ENCODE measurements at places on chromosomes 3 and 15.

- DNase-seq, result no peak
Observed at GRCh38 chr3:143559296-143559695, 289.0 kb downstream of the SLC9A9 start.

DNA sequence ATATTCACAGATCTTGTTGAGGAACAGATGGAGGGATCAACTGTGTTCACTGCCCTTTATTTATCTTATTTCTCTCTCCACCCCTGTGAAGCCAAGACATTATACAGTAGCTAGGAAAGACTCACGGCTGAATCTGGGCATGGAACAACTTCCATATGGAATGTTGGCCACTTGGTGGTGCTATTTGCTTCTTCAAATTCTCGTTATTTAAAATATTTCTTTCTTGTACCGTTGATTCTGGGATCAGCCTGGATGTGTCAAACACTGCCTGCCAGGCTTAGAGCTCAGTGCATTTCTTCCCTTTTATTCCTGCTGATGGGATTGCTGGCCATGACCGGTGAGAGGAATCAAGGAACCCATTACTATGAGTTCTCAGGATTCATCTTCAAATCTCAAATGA lies 17.5 kb upstream of the GASK1A start:
- DNase-seq, result peak; percentile 31

GRCh38 chr15:58442122-58442521 lies 10.3 kb downstream of the LIPC start:
- no peak for DNase-seq

GRCh38 chr3:44342176-44342790 lies 3.7 kb downstream of the TCAIM start:
- DNase-seq, result no peak

GRCh38 chr15:75029378-75030022 lies 6.1 kb downstream of the PPCDC start:
- peak; percentile 70 for DNase-seq

DNA sequence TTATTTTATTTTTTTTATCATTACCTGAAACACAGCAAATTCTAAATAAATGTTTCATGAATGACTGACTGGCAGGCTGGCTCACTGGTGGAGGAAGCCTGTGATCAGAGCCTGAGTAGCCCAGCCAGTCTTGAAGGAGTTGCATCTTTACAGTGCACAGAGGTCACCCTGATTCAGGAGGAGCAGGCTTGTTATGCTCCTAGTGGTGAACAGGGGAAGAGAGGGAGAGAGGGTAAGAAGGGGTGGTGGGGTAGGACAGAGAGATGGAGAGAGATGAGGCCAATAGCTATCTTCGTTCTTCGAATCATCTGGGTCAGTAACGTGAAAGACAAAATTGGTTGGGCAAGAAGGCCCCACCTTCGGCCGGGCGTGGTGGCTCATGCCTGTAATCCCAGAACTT lies 202.6 kb upstream of the MCTP2 start:
- no peak for DNase-seq

DNA sequence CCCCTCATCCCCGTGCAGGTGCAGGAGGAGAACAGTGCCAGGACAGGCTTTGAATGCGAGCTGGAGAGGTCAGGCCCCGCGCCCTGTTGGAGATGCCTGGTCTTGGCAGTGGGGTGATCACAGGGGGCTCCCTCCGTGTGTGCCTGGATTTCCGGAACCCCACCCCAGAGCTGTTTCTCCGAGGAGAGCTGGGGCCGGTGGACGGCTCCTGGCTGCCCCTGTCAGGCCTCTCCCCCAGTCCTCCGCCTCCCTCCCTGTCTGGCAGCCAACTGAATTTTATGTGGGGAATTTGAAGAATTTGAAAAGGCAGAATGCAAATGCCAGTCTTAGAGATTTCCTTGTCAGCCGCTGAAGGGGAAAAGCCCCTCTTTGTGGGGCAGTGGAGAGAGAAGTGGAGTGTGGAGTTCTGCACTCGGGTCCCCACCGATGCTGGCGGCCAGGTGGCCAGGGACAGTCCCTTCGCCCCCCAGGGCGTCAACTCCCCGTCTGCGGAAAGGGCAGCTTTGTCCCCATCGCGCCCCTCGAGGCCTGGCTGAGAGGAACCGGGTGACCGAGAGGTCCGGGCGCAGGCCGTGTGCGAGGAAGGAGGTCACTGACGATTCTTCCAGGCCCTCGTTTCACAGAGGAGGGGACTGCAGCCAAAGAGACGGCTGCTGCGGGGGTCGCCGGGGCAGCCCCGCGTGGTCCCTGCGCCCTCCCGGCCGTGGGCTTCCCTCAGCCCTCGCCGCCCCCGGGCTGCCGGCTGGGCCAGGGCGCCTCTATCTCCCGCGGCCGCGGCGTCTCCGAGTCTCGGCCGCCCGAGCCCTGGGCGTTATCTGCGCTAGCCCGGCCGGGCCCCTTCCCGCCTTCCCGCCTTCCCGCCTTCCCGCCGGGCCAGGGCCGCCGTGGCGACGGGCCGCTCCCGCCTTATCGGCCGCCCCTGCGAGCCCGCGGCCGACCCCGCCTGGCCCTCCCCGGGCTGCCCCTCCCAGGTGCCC lies 56.0 kb upstream of the LCTL start:
- DNase-seq, result no peak

DNA sequence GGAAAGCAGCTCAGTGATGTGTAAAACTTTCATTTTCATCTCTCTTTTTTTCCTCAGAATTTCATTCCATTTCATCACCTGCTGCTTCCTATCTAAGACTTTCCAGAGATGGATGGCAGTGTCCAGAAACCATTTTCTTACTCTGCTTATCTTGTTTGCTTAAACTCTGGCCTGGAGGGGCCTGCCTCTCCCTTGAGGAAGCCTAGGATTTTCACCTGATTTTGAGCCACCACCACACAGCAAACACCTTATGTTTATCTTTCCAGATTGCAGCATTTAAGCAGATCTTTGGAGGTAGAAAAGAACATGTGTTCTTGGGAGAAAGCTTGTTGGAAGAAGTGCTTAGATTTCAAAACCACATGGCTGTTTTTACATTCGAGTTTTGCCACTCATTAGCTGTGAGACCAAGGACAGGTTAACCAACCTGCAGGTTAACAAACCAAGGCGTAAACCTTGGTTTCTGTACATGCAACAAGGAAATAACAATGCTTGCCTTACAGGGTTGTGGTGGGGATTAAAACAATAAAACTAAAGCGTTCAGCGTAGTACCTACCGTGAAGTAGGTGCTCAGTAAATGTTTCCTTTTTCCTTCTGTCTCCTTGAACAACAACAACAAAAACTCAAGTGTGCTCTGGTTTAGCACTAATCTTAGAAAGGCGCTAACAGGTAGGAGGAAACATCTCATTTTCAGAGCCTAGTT lies 120.3 kb downstream of the CLSTN2 start:
- DNase-seq, result no peak

Measured in NCI-H1694 (cell line).